ENCODE measurements at places on chromosomes 16 and 17.

DNA sequence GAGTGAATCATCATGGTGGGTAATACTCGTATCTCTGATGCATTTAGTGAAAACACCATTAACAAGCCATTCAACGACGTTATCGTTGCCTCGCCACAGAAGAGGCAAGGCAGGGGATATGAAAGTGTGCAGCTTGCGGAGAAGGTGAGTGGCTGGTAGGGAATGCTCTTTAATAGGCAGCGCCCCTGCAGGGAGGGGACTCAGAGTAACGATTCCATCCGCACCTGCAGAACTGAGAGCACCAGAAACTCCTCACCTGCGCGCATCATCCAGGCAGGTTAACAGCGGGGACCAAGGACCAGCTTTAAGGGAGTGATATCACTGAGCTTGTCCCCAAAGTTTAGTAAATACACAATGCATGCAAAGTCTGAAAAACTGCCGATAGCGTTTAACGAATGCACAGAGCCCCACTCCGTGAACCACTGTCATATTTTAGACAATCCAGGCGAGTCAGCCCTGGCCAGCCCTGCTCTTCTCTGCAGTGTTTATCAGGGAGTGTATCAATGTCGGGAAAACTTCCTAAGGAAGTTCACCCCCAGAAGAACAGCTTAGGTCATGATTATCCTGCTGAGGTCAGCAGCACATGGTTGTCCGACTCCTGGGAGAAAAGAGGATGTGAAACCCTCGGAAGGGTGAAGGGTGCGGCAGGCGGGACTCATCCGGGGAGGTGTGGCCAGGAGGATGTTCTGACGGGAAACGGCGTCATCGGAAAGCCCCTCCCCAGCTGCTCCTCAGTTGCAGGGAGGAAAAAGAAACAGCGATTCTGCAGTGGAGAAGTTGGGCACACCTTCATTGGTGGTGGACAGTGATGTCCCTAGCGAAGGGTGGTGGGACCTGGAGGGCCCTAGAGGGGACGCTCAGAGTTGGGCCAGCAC, 68.5 kb upstream of the DNAH17 start:
- DNase-seq = no peak

GRCh38 chr17:34361478-34362061, 1.5 kb downstream of the CCL1 start:
- peak; percentile 33 for DNase-seq

- DNase-seq = no peak
Observed at GRCh38 chr16:47284999-47285398, 141.3 kb upstream of the NETO2 start.

GRCh38 chr17:77601054-77601979, 357.2 kb upstream of the TNRC6C start:
- DNase-seq = no peak

DNA sequence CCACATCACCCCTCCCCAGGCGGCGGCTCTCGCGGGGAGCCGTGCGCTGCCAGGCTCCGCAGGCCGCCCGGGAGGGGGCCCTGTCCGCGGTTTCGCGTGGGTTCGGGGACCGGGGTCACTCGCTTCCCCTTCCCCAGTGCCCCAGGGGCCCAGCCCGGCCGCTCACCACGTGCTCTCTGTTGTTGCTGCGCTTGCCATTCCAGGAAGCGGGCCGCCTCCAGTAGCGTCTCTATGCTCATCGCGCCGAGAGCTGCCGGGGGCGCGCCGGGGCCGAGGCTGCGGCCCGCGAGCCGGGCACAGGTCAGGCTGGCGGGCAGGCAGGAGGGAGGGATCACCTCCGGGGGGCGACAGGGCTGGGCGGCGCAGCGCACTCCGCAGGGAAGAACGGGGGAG, 390 bp downstream of the MNT start:
- DNase-seq = no peak

DNA sequence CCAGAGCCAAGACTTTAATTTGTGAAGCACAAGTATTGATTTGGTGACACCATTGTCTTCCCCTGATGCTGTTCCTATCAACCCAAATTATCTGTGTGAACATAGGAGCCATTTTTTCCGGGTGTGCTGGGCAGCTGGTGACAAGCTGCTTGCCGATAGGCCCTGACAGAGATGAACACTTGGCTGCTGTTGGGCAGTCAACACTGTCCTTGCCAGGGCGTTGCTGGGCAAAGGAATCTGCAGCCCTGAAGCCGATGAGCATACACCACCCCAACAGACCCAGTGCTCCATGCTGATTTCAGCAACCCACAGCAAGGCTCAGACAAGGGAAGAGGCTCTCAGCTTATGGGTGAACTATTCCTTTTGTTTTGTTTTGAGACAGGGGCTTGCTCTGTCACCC, 105.4 kb downstream of the YPEL2 start:
- DNase-seq = no peak

GRCh38 chr16:54503011-54503855, 216.6 kb upstream of the IRX3 start:
- DNase-seq = no peak

GRCh38 chr17:68820825-68821481, 134.2 kb downstream of the ABCA8 start:
- DNase-seq = no peak

DNA sequence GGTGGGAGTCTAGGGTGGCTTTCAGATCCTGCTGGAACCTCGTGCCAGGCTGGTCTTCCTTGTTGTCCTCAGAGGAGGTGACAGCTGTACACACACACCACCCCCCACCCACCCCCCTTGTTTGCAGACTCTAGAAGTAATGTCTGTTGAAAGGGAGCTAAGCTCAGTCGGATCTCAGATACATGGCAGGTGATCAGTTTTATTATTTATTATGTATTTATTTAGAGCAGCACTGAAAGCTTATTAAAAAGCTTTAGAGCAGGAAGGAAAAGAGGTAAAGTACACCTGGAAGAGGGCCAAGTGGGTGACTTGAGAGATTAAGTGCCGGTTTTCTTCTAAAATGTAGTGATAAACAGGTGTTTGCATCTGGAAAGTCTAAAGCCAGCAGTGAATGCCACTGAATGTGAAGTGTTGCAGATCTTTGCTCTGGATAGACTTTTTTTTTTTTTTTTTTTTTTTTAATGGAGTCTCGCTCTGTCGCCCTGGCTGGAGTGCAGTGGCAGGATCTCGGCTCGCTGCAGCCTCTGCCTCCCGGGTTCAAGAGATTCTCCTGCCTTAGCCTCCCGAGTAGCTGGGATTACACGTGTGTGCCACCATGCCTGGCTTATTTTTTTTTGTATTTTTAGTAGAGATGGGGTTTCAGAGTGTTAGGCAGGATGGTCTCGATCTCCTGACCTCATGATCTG, 40.2 kb downstream of the FOXK2 start:
- DNase-seq = no peak

DNA sequence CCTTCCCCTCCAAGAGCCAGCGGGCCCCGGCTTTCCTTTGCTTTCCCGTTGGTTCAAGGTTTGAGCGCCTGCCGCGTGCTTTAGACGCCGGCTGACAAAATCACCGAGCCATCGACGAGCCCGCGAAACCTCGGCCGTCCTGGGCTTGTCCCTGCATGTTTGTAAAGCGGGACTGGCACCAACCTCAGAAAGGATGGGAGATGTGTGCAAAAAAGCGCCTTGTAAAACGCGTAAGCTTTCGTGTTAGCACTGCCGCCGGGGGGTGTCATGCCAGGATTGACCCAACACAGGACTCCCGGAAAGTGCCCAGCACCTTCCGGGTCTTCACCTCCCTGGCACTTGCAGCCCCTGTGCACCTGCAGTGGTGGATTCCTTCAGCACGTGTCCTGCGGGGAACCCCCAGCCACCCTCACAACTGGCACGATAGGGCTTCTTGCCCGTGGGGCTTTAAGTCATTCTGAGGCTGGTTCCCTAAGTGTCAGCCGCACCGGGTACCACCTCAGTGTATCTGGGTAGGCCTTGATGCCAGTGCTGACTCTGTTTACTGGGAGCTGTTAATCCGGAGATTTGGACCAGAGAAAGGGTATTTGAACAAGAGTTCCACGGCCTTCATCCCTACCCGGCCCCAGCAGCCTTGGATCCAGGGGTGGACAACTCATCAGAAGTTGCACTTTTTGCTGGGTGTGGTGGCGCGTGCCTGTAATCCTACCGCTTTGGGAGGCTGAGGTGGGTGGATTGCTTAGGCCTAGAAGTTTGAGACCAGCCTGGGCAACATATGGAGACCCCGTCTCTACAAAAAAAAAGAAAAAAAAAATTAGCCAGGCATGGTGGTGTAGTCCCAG, 817 bp downstream of the NDUFAF8 start:
- DNase-seq = no peak

- DNase-seq = no peak
Observed at GRCh38 chr16:11200592-11200991, 55.4 kb downstream of the SOCS1 start.

GRCh38 chr16:20911361-20911760, 10.8 kb downstream of the LYRM1 start:
- DNase-seq = no peak

GRCh38 chr17:81153340-81153803, 11.9 kb upstream of the PVALEF start:
- no peak for DNase-seq

- no peak for DNase-seq
Observed at GRCh38 chr17:67068999-67069398, 24.6 kb downstream of the CACNG1 start.

DNA sequence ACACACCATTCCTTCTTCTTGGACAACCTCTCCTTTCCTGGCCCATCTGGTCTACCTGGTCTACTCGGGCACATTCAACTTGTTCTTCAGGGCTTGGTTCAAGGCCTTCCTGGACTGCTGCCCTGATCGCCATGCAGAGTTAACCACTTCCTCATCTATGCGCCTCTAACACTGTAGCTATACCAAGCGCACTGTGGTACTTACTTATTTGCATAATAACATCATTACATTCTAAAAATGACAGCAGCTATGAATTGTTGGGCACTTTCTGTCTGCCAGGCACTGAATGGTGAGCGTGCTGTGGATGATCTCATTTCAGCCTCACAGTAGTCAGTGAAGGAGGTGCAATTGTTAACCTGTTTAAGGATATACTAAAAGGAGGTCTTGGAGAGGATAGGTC, 66.9 kb upstream of the SDK2 start:
- DNase-seq = no peak

GRCh38 chr17:6610011-6610410, 30.5 kb downstream of the KIAA0753 start:
- DNase-seq = no peak

- DNase-seq = no peak
Observed at GRCh38 chr17:64304551-64304950, 41.5 kb upstream of the TEX2 start.

DNA sequence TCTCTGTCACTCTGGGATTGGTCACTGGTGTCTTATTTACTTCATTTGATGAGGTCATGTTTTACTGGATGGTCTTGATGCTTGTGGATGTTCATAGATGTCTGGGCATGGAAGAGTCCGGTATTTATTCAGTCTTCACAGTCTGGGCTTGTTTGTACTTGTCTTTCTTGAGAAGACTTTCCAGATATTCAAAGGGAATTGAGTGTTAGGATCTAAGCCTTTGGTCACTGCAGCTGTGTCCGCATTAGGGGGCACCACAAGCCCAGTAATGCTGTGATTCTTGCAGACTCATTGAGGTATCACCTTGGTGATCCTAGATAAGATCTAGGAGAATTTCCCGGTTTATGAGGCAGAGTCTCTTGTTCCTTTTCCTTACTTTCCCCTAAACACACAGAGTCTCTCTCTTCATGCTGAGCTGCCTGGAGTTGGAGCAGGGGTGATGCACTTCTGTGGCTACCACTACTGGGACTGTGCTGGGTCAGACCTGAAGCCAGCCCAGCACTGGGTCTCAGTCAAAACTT, 214.7 kb downstream of the SPECC1 start:
- no peak for DNase-seq

DNA sequence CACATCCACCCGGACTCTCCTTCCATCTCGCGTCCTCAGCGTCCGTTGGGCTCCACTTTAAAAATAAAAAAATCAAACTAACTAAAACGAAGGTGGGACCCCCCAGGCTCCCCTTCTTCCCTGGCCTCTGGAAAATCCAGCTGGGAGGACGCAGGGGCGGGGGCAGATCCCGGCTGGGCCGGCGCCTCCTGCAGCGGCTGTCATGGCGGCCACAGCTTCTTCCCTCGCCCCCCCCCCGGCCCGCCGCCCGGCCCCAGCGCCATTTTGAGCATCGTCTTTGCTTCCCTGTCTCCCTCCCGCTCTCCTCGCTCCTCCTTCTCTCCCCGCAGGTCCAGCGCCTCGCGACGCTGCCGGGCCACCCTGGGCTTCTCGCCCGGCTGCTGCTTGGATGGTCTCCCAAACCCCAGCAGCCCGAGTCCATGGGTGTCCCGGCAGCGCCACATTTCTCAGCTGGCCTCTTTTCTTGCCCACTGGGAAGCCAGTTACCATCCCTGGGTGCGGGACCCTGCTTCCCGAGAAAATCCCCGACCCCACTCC, 3.3 kb downstream of the HOXB2 start:
- no peak for DNase-seq

DNA sequence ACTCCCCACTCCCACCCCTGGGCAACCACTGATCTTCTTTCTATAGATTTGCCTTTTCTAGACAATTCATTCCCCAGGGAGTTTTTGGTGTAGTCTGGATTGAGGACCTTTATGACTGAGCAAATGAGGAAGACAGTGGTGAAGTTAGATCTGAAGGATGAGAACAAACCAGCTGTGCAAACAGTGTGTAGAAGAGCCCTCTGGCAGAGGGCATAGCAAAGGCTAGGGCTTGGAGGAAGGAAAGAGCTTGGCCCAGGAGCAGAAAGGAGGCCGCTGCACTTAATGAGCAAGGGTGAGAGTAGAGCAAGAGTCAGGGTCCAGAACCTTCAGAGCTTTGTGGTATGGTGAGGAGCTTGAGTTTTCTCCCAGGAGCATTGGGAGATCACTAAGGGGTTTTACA, 352.7 kb downstream of the CA10 start:
- DNase-seq = no peak

- DNase-seq = no peak
Observed at GRCh38 chr17:12790249-12791106, 1.2 kb downstream of the ARHGAP44 start.

GRCh38 chr16:3718019-3718391, 681 bp upstream of the TRAP1 start:
- no peak for DNase-seq

- DNase-seq = no peak
Observed at GRCh38 chr17:41973408-41973811, 6.8 kb downstream of the CNP start.

GRCh38 chr16:64455275-64455674, 666.6 kb downstream of the CDH11 start:
- no peak for DNase-seq

DNA sequence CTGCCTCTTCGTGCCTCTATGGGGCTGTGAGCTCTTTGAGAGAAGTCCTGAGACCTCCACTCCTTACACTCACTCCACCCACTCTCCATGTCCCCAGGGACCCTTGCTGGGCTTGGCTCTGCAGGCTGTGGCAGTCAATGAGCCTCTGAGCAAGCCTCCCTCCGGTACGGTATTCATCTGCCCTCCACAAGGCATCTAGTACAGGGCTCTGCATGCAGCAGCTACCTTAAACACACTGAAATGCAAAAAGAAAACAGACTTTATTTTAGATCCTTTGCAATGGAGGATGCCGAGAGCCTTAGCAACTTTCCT, 38.9 kb upstream of the SMPD3 start:
- DNase-seq = no peak

GRCh38 chr16:528111-529011, 849 bp downstream of the CAPN15 start:
- DNase-seq = peak; percentile 14

Data from SW 1271 (cell line).